Tibial nerve (tissue), 4 donors: ENCODE measurements at places on chromosomes 7 and 10. TPM values are rescaled to one million over a fixed set of nuclear protein-coding genes. Genes with fewer than 3 reads are reported as not detected.

GRCh38 chr7:131602304-131602993, 46.0 kb upstream of the PODXL start:
- H3K27ac ChIP-seq = no peak overlapping the region
- DNase-seq = no peak
- no peaks in the 10 kb centered on the region for H3K27me3 ChIP-seq
- no peak overlapping the region for H3K4me3 ChIP-seq
- H3K36me3 ChIP-seq = no peaks in the 10 kb centered on the region

GRCh38 chr7:8481096-8481495, 47.7 kb downstream of the NXPH1 start:
- H3K27ac ChIP-seq = no peak overlapping the region
- no peak overlapping the region for H3K4me3 ChIP-seq
- no peaks in the 10 kb centered on the region for H3K4me1 ChIP-seq
- no peak for DNase-seq
- no peaks in the 10 kb centered on the region for H3K27me3 ChIP-seq

Gene ACTL6B
- total RNA-seq = not detected

Gene PON1
- total RNA-seq = not detected

Gene VGF
- not detected for total RNA-seq
